Breast epithelium (tissue), 4 donors: ENCODE measurements at places on chromosomes 7 and 10. TPM values are rescaled to one million over a fixed set of nuclear protein-coding genes. Genes with fewer than 3 reads are reported as not detected.
A peak's percentile ranks its signal among the peaks of the same experiment; 100 is the strongest.

GRCh38 chr10:35768011-35768410 is 125.9 kb upstream of the FZD8 start:
- DNase-seq: no peak

DNA sequence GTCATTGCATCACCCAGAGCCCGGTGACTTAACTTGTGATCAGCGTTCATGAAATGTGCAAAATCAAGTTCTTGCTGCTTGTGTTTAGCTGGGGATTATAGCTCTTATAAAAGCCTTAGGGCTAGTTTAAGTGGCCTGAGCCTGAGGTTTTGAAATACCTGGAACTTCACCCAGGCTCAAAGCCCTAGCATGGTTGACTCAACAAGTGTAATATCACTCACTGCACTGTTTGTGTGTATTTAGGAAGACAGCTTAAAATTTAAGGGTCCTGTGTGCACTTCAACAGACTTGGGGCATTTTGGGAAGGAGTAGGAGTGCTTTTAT is 489.5 kb downstream of the GATA3 start:
- DNase-seq: peak; percentile 61

- DNase-seq: no peak
These were observed 72.1 kb downstream of the GRK5 start for GRCh38 chr10:119279441-119279840.

- DNase-seq: no peak
These were observed 99.2 kb downstream of the ATXN7L1 start for GRCh38 chr7:105776986-105777910.

DNA sequence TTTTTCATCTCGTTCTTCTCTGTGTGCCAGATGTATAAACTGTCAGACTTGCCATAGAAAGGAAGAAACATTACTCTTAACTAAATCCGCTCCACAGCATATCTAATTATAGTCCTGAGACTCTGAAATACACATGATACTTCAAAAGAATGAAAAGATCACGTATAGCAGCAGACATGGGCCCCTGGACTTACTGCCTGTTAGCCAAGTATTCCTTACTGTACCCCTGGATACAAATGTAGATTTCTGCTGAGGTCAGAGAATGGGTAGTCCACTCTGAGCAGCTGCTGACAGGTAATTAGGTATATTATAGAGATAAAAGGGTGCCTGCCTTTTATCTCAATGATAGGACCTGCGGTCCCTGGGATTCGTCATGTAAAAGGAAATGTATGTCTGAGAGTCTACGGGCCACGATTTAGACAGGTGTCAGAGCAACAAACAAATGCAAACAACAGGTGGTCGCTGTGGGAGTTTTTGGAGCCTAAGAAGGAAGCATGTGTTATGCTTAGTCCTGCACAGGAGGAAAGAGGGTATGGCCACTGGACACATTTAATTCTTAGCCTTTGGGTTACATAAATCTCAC is 69.4 kb downstream of the VOPP1 start:
- no peak for DNase-seq

GRCh38 chr10:126501828-126502227 is 113.6 kb upstream of the ADAM12 start:
- no peak for DNase-seq

GRCh38 chr10:91163869-91164474 is 56.5 kb upstream of the PCGF5 start:
- DNase-seq: peak; percentile 70

- DNase-seq: no peak
These were observed 56.0 kb downstream of the CPXM2 start for GRCh38 chr10:123835575-123835974.

- no peak for DNase-seq
These were observed 71.0 kb upstream of the STK17A start for GRCh38 chr7:43511769-43512515.

- DNase-seq: no peak
These were observed 563.0 kb upstream of the SEMA3D start for GRCh38 chr7:85749696-85750453.

DNA sequence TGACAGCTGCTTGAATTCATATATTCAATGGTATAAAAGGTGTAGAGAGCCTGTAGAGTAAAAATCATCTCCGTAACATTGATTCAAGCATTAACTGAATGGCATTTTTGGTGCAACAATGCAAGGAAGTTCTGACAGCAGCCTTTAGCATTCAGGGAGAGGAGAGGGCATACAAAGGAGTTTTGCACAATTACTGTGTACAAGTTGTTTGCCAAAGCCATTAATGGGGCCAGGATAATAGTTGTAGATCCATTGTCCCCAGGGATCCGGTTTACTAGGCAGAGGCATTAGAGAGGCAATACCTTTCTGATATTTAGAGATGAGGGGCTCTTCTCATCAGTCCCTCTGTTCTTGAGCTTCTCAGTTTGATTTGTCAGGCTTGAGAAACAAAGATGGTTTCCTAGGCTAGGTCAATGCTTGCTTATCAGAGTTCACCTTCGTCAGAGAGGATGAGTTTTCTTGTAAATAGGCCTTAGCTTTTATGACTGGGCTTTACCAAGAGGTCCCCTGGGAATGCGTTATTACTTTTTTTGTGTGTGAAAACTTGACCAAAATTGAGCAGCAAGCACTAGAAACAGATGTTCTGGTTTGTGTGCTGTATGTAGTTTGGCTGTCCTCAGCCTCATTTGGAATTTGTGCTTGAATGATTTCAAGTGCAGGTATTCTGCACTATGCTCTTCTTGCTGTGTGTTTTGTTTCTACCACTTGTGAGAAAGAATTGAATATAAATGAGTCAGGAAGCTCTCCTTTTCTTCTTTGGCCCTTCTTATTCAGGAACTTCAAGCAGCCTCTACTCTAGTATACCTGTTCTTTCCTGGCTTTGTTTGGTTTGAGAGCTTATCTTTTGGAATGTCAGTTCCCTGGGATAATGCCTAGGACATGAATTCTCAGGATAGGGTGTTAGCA is 32.0 kb downstream of the SND1 start:
- no peak for DNase-seq

DNA sequence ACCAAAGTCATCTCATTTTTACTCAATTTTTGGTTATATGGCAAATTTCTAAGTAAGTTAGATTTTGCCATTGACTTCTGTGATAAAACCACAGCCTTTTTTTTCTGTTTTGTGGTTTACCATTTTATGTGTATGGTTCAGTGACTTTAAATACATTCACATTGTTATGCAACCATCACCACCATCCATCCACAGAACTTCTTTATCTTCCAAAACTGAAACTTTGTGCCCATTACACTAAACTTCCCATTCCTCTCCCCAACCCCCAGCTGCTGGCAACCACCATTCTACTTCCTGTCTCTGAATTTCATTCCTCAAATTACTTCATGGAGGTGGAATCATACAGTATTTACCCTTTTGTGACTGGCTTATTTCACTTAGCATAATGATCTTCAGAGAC is 280.4 kb upstream of the TCERG1L start:
- DNase-seq: no peak

DNA sequence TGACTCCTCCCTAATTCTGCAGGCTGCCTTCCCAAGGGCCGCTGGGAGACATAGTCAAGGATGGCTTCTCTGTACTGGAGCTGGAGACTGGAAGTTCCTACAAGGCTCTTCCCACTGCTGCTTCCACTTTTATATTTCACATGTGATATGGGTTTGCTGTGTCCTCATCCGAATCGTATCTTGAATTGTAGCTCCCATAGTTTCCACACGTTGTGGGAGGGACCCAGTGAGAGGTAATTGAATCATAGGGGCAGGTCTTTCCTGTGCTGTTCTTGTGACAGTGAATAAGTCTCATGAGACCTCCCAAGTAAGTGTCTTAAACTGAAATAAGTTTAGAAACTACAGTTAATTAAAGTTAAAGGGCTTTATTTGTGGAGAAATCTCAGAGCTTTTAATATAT is 47.0 kb upstream of the BICC1 start:
- DNase-seq: no peak

GRCh38 chr10:120521880-120522279 is 64.9 kb downstream of the PLPP4 start:
- DNase-seq: no peak

DNA sequence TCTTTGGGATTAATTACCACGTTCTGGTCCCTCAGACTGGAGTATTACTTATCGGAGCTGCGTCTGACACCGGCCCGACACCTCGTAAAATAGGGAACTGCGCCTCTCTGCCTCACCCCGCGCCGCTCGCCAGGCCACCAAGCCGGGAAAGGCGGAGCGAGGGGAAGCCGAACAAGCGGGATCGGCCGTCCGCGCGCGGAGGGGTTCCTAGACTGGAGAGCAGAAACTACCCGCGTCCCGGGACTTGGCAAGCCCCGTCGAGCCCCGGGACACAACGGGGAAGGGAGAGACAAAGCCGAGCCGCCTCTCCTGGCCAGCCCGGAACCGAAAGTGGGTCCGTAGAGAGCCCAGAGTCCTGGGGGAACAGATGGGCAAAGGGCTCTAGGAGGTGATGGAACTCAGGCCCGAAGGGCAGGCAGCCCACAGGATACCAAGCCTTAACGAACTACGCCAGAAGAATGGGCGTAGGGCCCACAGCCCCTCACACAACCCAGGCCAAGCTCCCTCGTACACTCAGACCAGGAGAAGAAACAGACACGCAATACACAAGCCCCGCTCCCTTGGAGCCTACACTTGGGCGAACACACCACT is 6.5 kb downstream of the LBX1 start:
- no peak for DNase-seq

DNA sequence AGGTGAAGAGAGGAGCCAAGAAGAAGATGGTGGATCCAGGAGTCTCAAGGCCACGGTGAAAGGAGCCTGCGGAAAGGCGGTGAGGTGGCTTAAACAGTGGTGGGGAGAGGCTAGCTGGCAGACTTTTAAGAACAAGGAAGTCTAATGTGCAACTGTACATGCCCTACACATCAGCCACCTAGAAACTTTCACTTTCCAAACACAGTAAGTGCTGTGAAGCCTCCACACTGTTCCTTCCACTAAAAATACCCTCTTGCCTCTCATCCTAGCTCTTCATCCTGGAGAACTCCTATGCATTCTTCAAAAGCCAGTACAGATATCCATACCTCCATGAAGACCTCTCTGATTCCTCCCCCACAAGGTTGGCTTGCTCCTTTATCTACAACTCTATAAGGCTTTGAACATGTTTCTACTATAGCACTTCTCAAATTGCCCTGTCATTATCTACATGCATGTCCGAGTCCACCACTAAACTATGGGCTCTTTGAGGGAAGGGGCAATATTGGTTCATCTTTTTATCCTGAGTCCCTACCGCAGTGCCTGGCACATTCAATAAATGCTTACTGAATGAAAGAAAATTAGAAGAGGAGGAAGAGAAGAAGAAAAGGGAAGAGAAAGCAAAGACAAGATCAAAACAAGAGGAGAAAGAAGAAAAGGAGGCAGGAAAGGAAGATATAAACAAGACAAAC is 54.2 kb downstream of the DNAJC12 start:
- no peak for DNase-seq

DNA sequence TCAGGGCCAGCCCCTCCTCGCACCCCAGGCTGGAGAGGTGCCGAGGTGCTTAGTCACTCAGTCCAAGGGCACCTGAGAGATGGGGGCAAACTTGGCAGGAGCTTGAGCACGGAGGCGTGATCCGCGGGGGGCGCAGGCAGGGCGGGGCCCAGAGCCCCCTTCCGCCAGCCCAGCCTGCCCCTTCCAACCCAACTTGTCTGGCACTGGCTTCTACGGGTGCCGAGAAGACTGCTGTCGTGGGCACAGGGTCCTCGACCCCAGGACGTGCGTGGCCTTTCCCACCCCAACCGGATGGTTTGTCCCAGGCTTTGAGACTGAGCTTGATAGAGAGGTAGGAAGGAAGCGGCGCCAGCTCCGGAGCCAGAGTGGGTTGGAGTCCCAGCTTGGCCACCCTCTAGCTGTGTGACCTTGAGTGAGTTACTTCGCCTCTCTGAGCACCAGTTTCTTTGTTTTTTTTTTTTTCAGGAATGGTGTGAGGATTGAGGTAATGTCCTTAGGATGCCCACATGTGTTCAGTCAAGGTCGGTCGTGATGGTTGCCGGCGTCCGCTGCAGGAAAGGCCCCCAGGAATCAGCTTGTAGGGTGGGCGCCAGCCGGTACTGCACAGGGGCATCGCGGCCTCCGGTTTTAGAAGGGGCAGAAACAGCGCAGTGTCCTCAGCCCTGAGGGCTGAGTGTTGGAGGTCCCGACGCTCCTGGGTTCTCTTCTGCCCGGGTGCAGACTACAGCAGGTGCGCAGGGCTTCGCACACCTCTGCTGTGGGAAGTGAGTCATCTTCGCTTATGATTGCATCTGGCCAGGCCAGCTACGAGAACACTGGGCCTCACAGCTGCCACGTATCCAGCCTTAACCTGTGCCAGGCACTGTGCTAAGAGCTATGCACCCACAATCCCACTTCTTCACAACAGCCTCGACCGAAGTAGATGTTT is 28.6 kb upstream of the VAX1 start:
- DNase-seq: no peak

DNA sequence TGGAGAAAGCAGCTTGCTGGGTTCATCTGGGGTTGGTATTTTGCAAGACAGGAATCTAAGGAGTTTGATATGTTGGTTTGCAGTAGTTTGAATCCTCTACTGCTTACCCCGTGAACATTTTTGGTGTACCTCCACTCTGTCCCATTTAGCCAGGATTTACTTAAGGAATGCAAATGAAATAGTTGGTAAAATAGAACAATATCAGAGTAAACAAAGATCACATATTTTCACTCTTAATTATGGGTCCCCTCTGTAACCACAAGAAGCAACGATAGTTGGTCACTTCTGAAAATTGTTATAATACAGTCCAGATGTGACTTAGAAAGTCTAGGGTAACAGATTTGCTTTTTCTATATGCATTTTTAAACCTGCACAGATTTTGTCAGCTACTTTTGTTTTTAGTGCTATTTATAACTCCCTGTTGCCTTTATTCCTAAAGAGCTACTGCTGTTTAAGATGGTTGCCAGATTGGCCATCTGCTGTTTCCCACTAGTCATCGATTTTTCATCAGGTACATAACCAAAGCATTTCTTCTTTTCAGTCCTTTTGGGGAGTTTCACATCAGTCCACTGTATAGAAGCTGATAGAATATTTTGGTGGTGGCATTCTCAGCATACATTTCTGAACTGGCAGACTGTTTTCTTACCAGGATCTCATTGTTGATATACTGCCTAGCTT is 37.6 kb downstream of the MAPK8 start:
- no peak for DNase-seq

DNA sequence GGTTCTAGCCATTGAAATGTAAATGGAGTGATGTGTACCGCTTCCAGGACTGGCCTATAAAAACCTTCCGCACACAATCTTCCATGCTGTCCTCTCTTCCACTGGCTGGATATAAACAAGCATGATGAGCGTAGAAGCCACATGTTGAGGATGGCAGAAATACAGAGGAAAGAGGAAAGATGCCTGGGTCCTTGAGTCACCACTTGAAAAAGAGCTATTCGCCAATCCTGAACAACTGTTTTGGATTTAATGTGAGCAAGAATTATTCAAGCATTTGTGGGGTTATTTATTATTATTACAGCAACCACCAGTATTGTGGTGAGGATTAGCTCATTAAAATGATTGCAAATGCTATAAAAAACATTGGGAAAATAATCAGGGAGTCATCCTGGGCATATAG is 45.8 kb upstream of the PLXNA4 start:
- no peak for DNase-seq

- no peak for DNase-seq
These were observed 62.7 kb downstream of the EZH2 start for GRCh38 chr7:148821422-148821821.

The GIMAP6 gene
- total RNA-seq: 13.3 TPM

The NEUROD6 gene
- not detected for total RNA-seq

The SFTPA1 gene
- total RNA-seq: not detected

The WDFY4 gene
- 7.0 TPM for total RNA-seq

The ZNF503 gene
- total RNA-seq: 3.6 TPM

The VGF gene
- total RNA-seq: not detected
